NCI-H1436 treated with DMSO at 0.1 percent for 48 hours (cell line): ENCODE measurements at places on chromosomes 6 and 20.

DNA sequence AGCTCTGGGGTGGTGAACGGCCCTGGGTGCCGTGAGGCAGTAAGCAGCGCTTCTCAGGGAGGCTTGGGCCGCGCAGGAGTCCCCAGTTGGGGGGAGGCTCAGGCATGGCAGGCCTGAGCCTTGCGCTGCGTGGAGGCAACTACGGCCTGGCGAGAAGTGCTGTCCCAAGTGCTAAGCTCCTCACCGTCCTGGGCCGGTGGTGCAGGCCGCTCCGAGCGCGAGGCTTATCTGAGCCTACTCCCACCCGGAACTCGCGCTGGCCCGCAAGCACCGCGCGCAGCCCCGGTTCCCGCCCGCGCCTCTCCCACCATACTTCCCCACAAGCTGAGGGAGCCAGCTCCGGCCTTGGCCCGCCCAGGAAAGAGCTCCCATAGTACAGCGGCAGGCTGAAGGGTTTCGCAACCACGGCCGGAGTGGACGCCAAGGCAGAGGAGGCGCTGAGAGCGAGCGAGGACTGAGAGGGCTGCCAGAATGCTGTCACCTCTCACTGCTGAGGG, 1.8 kb upstream of the WRNIP1 start:
- DNase-seq = no peak

GRCh38 chr20:52303281-52303950, 111.8 kb upstream of the ZFP64 start:
- DNase-seq = no peak

- peak; percentile 85 for DNase-seq
Measured at GRCh38 chr6:136962661-136963060, 40.6 kb downstream of the SLC35D3 start.

DNA sequence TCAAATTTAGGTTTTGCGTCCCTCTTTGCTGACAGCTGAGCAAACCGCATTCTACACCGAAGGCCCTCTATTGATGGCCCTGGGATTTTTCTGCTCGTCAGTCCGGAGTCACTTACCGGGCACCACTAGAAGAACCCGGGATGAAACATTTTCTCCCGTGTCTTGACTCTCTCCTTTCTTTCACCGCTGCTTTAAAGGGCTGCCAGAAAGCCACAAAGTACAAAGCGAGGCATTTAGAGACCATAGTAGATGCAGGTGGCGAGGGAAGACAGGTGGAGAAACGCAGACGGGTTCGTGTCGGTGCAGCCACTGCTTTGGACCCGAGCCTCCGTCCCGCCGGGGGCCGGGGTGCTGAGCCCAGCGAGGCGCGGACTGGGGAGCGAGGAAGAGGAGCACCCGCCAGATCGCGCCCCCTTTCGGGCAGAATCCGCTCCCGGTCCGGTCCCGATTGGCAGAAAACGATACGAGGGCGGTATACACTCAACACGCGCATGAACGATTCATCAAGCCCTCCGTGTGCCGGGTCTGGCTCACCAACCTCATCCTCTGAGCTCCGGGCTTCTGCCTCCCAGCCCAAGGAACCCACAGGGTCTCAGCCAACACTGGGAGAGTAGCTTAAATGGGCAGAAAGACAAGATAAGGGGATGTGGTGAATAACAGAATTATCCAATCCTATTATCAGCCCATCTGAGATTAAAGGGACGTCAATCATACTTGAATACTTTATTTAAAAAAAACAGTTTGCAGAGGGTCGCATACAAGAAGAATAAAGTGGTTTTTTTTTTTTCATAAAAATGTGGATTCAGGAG, 84.9 kb downstream of the TRIM27 start:
- DNase-seq = peak; percentile 15

DNA sequence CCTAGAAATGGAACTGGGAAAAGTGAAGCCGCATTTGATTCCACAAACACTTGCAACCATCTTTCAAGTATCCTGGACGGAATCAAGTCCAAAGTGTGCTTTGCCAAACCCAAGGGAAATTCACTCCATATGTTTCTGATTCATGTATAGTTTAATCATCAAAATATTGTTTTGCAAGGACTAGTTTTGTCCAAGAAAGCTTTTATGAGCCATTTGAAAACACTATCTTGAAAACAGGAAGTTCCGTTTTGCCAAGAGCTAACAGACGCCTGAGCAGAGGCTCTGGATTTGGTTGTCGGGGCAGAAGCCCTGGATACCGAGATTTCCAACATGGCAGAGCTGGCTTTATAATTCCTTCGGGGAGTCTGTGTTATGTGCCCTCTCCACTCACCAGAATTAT, 251.1 kb downstream of the PHACTR1 start:
- no peak for DNase-seq

GRCh38 chr6:120354452-120355098, 979.7 kb downstream of the TBC1D32 start:
- no peak for DNase-seq

GRCh38 chr20:35523298-35523888, 6.1 kb downstream of the C20orf173 start:
- no peak for DNase-seq

- no peak for DNase-seq
Measured at GRCh38 chr6:159399751-159400221, 230.6 kb downstream of the FNDC1 start.

DNA sequence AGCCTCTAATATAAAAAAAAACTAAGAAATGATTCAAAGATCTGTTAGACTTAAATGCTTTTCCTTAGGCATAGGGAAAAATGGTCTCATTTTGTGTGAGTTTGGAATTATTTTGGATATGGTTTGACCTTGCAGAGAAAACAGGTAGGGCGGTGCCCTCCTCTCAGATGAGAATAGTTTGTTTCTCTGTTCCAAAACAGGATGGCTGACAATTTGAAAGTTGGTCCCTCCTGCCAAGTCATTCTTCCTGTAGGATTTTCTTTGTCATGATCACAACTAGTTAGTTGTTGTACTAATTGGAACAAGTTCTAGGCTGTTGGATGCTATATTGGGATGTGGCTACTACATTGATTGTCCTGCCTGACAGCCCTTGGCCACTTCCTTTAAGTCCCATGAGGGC, 108.6 kb downstream of the BCKDHB start:
- no peak for DNase-seq

DNA sequence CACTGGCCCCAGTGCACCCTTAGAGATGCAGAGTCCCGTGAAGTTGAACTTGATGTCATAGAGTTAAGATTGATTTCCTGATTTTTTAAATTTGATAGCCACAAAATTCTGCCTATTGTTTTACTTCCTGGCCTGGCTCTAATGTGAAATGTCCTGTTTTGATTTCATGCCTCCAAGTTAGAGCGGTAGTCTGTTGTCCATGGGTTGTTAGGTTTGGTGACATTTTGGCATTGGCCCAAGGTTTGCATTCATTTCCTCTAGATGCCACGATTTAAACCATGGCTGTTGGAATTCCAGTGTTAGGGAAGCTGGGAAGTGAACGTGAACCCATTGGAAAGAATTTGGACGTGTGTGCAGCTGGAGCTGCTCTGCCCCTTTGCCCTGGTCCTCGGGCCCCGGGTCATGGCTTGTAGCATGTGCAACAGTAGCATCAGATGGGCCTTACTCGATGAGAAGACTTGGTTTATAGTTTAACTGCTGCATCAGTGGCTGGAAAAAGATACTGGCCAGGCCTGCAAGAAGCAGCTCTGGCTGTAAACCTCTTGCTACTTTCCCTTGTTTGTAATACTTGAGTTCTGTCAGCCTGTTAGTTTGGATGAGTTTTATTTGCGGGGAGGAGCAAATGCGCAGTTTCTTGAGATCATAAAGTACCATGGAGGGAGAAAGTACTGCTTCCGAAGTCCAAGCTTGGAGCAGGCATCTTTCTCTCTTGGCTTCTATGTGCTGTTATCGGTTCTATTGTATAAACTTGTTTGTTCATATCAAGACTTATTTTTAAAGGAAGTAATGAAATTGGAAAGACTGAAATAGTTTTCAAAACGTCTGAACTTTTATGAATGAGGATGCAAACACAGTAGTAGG, 121.4 kb upstream of the CLDN20 start:
- DNase-seq = no peak

DNA sequence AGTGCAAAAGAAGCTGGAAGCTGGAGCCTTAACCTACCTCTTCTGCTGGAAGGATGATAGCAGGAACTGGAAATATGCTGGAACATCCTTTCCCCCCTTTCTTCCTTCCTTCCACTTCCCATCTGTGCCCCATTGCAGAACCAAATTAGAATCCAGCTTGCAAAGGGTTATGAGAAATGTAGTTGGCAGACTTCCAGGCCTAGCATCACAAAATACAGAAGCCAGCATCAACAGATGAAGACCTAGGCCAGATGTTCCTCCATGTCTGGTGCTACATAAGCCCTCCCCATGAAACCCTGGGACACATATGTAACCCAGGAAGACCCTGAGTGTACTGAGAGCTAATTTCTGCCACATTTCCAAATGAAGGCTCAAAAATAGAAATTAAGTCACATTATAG, 40.0 kb upstream of the TFAP2B start:
- DNase-seq = no peak

DNA sequence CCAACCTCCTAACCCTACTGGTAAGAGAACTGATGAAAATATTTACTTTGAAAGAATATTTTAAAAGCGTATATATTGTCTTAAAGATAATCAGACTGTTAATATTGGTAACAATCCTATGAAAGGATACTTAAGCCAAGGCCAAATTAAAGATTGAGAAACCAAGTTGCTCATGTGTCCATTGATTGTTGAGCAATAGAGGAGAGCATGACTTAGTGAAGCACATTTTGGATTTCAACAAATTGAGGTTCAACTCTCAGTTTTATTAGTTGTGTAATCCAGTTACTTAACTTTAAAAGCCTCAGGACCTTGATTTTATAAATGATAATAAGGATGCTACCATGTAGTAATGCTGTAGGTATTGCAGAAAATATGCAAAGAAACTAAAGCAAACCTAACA, 56.8 kb downstream of the PRL start:
- DNase-seq = no peak
